ENCODE measurements at places on chromosomes 1 and 21.

- DNase-seq, result no peak
Observed at GRCh38 chr1:221740369-221740992, 1.4 kb downstream of the DUSP10 start.

- no peak for DNase-seq
Observed at GRCh38 chr1:71755441-71755840, 526.9 kb downstream of the NEGR1 start.

DNA sequence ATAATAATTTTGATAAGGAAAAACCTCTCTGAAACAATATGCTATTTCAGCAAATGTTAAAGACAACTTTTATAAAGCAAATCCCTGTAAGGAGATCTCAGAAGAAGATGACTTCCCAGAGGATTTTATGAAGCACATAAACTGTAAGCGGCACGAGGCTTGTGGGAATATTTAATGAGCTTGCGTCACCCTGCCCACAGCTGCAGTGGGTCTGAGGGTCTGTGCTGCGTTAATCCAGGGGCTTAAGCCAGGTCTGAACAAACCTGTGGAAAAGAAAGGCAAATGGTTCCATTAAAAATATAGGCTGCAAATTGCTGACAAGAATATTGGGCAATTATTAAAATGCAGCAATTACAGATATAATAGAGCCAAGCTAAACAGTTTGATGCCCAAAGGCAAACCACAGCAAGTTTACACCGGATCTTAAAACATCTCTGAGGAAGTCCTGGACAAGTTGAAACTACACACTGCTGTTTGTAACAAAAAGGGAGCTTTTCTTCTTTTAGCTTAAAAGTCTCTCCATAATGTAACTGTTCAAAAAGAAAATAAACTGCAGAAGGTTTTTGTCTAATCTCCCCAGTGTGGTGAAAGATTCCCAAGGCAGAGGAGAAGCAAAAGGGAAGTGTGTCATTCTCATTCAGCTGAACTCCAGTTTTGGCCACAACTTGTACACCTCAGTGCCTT lies 21.8 kb downstream of the TGFBR3 start:
- no peak for DNase-seq

- DNase-seq, result no peak
Observed at GRCh38 chr1:10961300-10961833, 51.1 kb upstream of the TARDBP start.

DNA sequence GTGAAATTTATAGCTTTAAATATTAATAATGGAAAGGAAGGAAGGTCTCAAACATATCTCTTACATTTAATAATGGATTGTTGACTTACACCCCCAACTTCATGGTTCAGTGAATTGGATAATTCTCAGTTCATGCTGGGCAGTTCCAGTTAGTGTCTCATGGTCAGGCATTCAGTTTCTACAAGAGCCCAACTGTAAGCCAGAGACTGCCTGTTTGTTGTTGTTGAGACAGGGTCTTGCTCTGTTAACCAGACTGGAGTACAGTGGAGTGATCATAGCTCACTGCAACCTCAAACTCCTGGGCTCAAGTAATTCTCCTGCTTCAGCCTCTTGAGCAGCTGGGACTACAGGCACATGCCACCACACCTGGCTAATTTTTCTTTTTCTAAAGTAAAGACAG lies 5.0 kb upstream of the DMAP1 start:
- no peak for DNase-seq

GRCh38 chr1:23809751-23810171 lies 9.2 kb upstream of the GALE start:
- DNase-seq, result no peak

- no peak for DNase-seq
Observed at GRCh38 chr1:30171537-30172298, 551.7 kb downstream of the MATN1 start.

- no peak for DNase-seq
Observed at GRCh38 chr21:46355161-46356004, 31.4 kb downstream of the PCNT start.

DNA sequence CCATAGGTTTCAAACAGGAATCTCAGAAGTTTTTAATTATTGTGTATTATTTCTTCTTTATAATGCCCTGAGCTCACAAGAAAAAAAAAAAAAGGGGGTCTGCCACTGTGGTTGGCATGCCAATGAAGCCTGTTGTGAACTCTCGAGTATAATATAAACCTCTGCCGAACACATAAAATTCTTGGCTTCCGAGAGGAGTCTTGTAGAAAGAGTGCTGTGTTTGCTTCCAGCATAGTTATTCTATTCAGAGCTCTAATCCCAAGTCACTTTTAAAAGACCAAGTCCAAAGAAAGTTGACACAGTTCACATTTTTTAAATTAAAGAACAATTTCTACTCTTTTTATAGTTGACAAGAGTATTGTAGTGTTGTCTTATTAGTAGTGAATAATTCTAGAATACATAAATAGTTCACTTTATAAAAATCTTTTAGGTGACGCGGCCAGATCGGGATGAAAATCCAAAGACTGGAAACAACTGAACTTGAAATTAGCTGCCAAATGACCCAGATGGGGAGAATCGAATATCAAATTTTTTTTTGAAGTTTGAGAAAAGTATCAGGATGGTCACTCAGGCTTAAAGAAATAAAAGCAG lies 293.2 kb downstream of the DUSP10 start:
- DNase-seq, result no peak

DNA sequence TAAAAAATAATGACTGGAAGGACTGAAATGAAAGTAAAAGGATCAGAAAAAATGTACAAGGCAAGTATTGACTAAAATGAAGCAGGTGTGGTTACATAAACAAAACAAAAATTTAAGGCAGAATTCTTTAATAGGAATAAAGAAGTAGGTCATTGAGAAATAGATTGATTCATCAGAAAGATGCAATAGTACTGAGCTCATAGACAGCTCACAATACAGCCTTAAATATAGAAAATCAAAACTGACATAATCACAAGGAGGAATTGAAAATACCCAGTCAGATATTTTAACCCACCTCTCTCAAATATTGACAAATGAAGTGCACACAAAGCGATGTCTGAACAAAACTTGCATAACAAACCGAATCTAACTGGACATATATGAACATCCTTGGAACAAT lies 366.8 kb upstream of the DPYD start:
- DNase-seq, result no peak

DNA sequence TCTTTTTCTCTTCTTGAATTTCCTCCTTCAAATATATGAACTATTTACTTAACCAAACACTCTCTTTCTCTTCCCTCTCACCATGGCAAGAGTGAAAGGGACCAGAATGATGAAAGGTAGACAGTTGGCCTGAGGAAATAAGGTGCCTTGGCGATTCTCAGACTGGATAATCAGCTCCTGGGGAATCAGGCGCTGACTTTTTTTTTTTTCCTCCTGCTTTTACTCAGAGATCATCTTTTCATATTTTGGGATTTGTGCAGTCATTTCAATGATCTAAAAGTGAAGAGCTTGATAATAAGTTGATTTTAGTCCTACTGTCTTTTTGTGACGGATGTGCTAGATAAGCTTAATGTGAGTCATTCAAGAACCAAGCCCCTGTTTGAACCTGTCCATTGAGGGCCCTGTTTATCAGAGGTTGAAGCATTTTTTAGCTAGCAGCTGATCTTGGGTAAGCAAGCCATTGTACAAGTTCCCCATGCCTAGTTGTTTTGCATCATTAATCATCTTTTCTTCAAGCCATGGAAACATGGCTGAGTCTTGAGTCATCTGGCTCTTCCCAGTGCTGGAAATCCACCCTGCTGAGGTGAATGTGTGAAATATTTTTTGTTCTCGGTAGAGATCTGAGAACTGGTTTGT lies 40.8 kb downstream of the ITSN1 start:
- DNase-seq, result no peak

- DNase-seq, result no peak
Observed at GRCh38 chr1:222653178-222653827, 35.4 kb downstream of the MIA3 start.

GRCh38 chr1:220803401-220804201 lies 16.9 kb downstream of the MTARC1 start:
- DNase-seq, result no peak

GRCh38 chr1:219294251-219294650 lies 120.6 kb downstream of the LYPLAL1 start:
- no peak for DNase-seq

DNA sequence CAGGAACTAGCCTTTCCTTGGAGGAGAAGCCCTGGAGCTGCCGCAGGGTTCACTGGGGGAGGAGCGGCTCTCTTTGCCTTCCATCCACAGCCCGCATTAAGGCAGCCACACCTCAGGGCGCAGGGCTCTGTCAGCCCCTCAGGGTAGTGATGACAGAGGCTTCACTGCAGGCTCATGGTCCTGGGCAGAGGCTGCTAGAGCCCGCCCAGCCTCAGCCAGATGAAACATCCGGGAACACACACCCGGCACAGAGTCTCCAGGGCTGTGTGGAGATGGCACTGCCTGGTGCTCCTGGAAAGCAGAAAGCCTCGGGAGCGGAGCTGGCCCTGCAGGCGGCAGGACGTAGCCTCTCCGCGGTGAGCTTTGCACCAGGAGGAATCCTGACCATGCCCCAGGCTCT lies 29.4 kb upstream of the PEX10 start:
- no peak for DNase-seq

GRCh38 chr1:112887599-112888283 lies 68.3 kb downstream of the SLC16A1 start:
- DNase-seq, result no peak

GRCh38 chr1:156889802-156890580 lies 3.5 kb upstream of the PEAR1 start:
- DNase-seq, result no peak

GRCh38 chr1:57214951-57215575 lies 208.8 kb downstream of the DAB1 start:
- DNase-seq, result no peak

- DNase-seq, result no peak
Observed at GRCh38 chr1:29890201-29890959, 654.1 kb downstream of the PTPRU start.

DNA sequence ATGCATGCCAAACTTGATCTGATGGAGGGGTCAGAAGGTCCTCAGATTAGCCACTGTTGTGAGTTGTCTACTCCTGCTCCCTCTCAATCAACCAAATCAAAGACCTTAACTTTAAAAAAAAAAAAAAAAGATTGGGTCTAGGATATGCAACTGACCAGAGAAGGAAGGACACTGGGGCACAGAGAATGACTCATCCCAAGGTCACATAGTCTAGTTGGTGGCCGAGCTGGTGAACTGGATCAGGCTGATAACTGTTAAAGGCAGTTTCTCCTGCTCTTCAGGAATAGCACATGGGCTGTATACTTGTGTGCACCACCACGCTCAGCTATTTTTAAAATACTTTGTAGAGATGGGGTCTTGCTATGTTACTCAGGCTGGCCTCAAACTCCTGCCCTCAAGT lies 14.8 kb upstream of the S100A7 start:
- DNase-seq, result no peak

DNA sequence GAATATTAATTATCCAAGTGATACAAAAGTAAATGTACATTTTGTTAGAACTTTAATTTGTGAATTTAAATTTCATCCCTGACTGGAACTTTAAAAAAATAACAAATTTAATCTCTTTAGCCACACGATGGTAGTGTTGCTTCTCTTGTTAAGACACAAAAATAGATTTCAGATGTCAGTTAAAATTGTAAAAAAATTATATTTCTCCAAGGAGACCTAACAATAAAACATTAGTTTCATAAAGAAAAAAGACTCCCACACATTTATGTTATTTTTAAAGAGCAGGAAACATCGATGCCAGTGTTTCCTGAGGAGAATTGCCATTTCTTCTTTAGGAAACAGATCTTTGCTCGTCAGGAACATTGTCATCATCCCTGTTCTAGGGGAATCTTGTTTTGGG lies 74.0 kb upstream of the DEPDC1 start:
- DNase-seq, result no peak

DNA sequence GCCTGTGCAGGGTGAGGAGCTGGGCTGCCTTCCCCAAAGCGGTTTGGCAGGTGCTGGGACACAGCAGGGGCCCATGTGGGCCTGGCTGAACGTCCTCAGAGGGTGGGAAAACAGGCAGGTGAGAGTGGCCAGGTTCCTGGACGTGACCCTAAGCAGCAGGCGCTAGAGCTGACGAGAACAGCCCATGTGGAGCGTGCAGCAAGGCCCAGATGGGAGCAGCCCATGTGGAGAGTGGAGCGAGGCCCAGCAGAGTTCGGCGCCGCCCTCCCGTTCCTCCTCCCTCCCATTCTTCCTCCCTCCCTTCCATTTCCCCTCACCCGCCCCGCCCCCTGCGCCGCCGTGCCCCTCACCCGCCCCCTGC lies 314.4 kb upstream of the VAMP3 start:
- DNase-seq, result no peak

- no peak for DNase-seq
Observed at GRCh38 chr1:11615090-11615489, 39.1 kb downstream of the FBXO2 start.

DNA sequence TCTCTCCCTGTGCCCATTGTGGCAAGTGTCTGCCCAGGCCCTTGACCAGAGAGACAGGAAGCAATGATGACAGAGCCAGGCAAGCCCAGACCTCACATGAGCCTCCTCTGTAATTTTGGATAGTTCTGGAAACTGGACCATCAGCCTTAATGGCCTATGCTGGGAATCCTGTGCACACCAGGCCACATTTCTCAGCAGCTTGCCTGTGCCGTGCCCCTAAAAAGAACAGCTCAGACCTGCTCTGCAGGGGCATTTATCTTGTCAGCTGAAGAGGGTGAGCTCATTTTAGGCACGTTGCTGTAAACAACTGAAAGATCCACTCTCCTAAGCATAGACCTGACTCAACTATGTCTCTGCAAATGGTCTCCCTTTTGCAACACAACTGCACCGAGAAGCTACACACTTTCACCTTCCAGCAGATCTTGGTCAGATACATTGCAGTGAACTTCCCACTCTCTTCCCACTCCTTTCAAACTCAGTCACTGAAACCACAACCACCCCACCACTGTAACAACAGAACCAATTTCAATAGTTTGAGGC lies 53.5 kb upstream of the BACH1 start:
- DNase-seq, result no peak

DNA sequence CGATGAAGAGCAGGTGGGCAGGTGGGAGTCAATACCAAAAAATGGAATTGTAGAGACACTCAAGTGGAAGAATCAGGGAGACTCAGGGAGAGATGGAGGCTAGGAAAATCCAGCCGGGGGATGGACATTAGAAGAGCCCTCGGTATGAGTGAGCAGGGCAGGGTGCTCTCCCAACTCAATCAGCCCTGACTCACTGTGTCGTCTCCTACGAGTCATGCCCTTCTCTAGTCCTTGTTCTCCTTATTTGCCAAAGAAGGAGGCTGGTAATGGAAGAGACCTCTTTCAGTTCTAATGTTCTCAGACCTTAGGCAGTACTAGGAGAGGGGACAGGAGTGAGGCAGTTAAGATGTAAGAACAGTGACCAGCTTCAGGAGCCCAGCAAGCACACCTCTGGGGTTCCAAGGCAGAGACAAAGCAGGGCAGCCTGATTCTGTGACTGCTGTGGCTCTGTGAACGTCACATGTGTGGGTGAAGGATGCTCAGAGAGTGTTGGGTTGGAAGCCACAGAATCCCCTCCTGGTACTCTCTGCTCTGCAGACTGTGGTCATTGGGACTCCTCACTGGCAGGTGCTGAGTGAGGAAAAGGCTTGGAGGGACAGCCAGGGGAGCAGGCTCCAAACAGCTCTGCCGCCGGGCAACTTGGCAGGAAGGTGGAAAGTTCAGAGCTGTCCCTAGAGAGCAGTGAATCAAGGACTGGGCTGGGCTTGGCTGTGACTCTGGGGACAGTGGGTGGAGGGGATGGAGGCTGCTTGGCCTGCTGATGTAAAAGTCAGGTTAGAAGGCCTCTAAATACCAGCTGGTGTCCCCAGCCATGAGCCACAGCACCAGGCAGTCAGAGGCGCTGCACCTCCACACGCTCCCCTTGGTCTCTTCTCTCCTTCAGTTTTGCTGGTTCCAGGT lies 11.1 kb upstream of the GJA5 start:
- no peak for DNase-seq

GRCh38 chr1:92940541-92940940 lies 20.7 kb downstream of the DIPK1A start:
- DNase-seq, result no peak

- no peak for DNase-seq
Observed at GRCh38 chr1:31657020-31657804, 12.5 kb upstream of the PEF1 start.

All from brain pericyte (primary cell).